ENCODE measurements at places on chromosomes 11 and 22. TPM values are rescaled to one million over a fixed set of nuclear protein-coding genes. Genes with fewer than 3 reads are reported as not detected.
A peak's percentile ranks its signal among the peaks of the same experiment; 100 is the strongest.

DNA sequence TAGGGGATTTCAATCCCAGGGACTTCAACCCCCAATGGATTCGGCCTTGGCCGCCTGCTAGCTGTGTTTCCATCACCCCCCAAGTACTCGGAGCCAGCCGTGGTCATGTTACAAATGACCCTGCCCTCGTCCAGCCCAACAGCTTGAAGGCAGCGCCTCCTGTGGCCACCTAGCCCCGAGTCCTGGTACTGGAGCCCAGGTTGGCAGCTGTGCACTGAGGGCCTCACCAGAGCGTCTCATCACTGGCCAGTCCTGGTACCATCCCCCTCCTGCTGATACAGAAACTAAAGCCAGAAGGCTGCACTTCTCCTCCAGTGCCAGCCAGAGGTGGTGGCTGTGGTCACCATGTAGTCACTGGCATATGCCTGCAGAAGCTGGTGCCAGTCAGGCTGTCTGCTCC is 44.9 kb upstream of the FADD start:
- H3K4me3 ChIP-seq, result no peak overlapping the region
- H3K4me1 ChIP-seq, result no peaks in the 10 kb centered on the region
- H3K27ac ChIP-seq, result no peak overlapping the region
- no peaks in the 10 kb centered on the region for H3K27me3 ChIP-seq
- DNase-seq, result no peak

- H3K4me1 ChIP-seq, result no peaks in the 10 kb centered on the region
- H3K36me3 ChIP-seq, result no peaks in the 10 kb centered on the region
- no peak overlapping the region for H3K4me3 ChIP-seq
- DNase-seq, result no peak
- H3K27me3 ChIP-seq, result no peaks in the 10 kb centered on the region
These were observed 68.5 kb upstream of the NARS2 start for GRCh38 chr11:78642979-78643675.

- H3K4me3 ChIP-seq, result no peak overlapping the region
- H3K27me3 ChIP-seq, result no peaks in the 10 kb centered on the region
- H3K4me1 ChIP-seq, result no peaks in the 10 kb centered on the region
- H3K36me3 ChIP-seq, result no peaks in the 10 kb centered on the region
- no peak overlapping the region for H3K27ac ChIP-seq
- DNase-seq, result no peak
These were observed 76.6 kb downstream of the ABTB2 start for GRCh38 chr11:34280945-34281872.

DNA sequence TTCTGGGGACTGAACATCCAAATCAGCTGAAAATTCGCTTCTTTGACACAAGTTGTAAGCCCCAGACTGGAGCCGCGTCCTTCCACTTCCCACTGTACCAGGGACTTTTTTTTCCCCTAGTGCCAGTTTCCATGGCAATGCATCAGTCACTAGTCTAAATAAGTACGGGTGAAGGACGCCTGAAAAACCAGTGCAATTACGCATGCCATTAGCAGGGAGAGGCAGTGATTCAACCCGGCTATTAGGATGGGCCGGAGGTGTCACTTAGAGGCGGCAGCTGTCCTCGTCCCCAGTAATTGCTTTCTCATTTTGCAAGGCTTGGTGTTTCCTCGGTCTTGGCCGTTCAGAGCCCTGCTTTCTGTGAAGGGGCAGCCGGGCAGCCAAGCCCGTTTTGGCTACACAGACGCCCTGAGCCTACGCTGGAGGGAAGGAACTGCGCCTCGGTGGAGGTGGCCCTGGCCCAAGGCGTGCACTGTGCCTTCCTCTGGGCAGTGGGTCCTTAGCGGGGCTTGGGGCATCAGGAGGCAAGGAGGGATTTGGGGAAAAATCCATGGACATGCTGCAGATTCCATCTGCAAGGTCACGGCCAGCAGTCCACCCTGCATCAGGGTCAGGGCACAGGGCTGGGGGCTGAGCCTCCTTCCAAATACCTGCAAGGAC is 319.7 kb downstream of the CTTN start:
- no peaks in the 10 kb centered on the region for H3K36me3 ChIP-seq
- H3K27me3 ChIP-seq, result no peaks in the 10 kb centered on the region
- no peak overlapping the region for H3K4me3 ChIP-seq
- H3K27ac ChIP-seq, result no peak overlapping the region
- no peak for DNase-seq

GRCh38 chr11:12800871-12801270 is 126.7 kb downstream of the TEAD1 start:
- H3K4me3 ChIP-seq, result no peak overlapping the region
- H3K4me1 ChIP-seq, result peaks cover 28% of the 10 kb centered on the region
- no peaks in the 10 kb centered on the region for H3K36me3 ChIP-seq
- no peaks in the 10 kb centered on the region for H3K27me3 ChIP-seq
- peak overlapping the region; percentile 13 for H3K27ac ChIP-seq

DNA sequence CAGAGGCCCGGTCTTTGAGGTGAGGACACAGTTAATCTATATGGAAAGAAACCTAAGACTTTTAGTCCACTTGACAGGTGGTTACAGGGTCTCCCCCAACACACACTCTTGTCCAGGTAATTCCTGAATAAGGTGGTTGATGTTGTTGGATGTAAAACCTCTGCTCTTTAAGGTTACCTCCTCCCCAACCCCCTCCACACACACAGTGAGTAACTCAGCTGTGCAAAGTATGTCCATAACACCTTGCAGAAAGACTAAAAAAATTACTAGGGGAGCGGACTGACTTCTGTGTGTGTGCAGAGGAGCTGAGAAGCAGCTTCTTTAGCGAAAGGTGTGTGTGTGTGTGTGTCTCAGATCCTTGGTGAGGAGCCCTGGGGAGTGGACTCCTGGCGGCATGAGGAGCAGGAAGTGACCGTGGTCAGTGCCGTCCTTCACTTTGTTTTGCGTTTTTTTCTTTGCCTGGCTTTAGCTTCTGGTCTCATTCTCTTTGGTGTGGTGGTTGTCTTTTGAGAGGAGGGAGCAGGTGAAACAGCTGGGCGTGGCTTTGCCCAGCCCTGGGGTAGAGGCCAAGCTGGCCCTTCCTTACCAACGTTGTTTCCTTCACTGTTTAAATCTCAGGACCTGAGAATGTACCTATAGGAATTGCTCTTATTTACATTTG is 1.7 kb downstream of the ZBED4 start:
- H3K4me1 ChIP-seq, result peaks cover 17% of the 10 kb centered on the region
- peak overlapping the region; percentile 78 for H3K27ac ChIP-seq
- H3K27me3 ChIP-seq, result peaks cover 1% of the 10 kb centered on the region
- H3K36me3 ChIP-seq, result no peaks in the 10 kb centered on the region

GRCh38 chr22:50260801-50261614 is 475 bp downstream of the MAPK12 start:
- peak overlapping the region; percentile 17 for H3K27ac ChIP-seq
- peaks cover 12% of the 10 kb centered on the region for H3K4me1 ChIP-seq
- peaks cover 15% of the 10 kb centered on the region for H3K27me3 ChIP-seq
- no peaks in the 10 kb centered on the region for H3K36me3 ChIP-seq

DNA sequence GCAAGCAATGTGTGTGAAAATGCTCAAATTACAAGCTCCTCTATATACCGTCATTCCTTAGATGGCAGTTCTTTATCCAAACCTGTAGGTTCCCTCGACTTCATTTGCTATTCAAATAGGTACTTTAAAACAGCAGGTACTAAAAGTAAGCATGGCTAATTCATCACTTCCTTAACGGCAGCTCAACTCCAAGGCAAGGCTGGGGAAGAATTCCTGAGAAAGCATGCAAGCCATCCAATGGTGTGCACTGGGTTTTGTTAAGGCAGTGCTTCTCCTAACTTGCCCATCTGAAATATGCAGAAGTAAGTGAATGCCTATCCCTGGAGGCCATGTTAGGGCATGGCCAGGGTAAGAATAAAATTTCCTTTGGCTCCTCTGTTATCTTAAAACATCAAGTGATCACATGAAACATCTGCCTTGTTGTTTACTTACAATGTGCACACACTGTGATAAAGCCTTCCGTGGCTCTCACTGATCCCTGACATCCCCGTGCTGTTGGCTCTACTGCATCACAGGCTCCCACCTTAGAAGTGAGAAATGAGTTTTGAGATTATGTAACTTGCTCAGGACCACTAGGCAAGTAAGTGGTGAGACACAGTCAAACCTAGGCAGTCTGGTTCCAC is 52.1 kb downstream of the SMCO4 start:
- H3K27ac ChIP-seq, result no peak overlapping the region
- H3K27me3 ChIP-seq, result no peaks in the 10 kb centered on the region
- H3K36me3 ChIP-seq, result no peaks in the 10 kb centered on the region
- H3K4me3 ChIP-seq, result no peak overlapping the region
- H3K4me1 ChIP-seq, result no peaks in the 10 kb centered on the region

DNA sequence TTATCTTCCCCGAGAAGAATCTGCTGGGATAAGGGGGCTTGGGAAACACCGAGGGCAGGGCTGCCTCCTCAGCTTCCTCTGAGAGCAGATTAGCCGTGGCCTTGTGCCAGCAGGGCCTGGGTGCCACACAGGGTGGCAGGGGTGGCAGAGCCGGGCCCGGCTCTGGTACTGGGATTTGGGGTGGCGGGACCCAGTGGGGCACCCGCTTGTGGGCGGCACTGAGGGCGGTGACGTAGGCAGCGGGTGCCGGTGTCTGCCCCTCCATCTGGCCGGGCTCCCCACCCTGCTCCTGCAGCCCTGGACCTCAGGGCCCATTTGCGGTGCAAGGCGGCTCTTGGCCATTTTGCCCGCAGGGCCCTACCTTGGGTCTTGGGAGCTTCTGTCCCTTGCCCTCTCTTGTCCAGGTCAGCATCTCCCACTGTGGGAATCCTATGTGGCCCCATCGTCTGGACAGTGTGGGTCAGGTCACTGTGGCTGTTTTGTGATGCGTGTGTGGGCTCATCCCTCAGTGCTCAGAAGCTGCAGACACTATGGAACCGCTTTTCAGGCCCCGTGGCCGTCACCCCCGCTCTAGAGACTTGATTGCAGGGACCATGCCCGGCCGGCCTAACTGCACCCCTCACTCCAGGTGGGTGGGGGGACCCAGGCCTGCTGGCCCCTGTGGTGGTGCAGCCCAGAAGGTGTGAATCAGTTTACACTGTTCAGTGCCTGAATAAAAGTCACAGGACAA is 29.7 kb upstream of the KRTAP5-6 start:
- H3K27me3 ChIP-seq, result peaks cover 17% of the 10 kb centered on the region
- no peak for DNase-seq
- no peaks in the 10 kb centered on the region for H3K4me1 ChIP-seq
- no peak overlapping the region for H3K4me3 ChIP-seq
- no peak overlapping the region for H3K27ac ChIP-seq

GRCh38 chr22:37345863-37346504 is 63.7 kb downstream of the CYTH4 start:
- H3K27me3 ChIP-seq, result no peaks in the 10 kb centered on the region
- no peak for DNase-seq
- no peak overlapping the region for H3K4me3 ChIP-seq

DNA sequence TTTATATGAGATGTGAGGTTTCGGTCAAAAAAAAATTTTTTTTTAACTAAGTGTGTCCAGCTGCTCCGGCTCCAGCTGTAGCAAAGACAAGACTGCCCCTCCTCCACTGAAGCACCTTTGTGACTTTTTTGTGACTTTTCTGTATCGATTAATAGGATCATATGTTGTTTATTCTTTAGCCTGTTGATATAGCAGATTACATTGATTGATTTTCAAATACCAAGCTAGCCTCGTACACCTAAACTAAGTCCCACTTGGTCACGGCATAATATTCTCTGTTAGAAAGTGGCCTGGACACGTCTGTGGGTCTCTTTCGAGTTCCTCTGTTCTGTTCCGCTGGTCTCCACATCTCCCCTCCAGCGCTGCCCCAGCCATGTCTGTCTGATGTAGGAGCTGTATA is 126.8 kb downstream of the IGLL1 start:
- H3K4me1 ChIP-seq, result no peaks in the 10 kb centered on the region
- peaks cover 6% of the 10 kb centered on the region for H3K27me3 ChIP-seq
- no peak for DNase-seq
- H3K27ac ChIP-seq, result no peak overlapping the region
- no peak overlapping the region for H3K4me3 ChIP-seq

GRCh38 chr11:9962722-9963121 is 298.8 kb downstream of the SWAP70 start:
- no peaks in the 10 kb centered on the region for H3K27me3 ChIP-seq
- H3K36me3 ChIP-seq, result peaks cover 19% of the 10 kb centered on the region
- no peak overlapping the region for H3K27ac ChIP-seq
- no peak overlapping the region for H3K4me3 ChIP-seq
- no peaks in the 10 kb centered on the region for H3K4me1 ChIP-seq

DNA sequence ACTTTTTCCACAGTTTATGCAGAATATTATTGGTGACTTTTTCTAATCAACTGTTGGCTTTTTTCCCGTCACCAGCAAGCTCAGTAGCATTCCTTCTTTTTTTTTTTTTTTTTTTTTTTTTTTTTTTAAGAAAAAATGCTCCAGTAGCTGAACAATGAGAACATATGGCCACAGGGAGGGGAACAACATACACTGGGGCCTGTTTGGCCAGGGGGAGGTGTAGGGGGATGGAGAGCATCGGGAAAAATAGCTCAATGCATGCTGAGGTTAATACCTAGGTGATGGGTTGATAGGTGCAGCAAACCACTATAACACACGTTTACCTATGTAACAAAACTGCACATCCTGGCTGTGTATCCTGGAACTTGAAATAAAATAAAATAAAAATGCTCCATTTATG is 82.5 kb downstream of the ARHGAP42 start:
- H3K4me1 ChIP-seq, result no peaks in the 10 kb centered on the region
- no peak for DNase-seq
- no peaks in the 10 kb centered on the region for H3K27me3 ChIP-seq
- H3K36me3 ChIP-seq, result no peaks in the 10 kb centered on the region
- no peak overlapping the region for H3K27ac ChIP-seq

DNA sequence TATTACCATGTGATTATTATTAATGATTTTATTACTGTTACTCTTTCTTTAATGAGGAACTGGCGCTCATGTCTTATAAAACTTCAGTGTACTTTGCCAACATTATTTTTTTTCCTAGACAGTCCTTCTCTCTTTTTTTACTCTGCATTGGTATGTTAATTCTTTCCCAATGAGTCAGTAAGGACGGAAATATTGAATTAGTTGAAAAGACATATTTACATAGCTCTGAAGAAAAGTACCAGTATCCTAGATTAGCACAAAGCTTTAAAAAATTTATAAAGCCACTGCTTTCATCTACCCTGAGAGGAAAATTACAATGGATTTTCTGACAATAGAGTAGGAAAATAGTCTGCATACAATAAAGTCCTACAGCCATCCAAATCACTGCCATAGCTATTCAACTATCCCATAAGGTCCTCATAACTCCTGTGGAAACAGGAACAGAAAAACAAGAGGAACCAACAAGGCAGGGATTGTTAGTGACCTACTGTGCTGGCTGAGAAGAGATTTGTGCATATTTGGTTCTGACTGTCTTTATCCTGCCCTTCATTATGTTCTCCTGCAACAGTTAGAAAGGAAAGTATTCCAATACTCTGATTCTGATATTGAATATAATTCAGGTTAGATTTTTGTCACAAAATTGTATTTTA is 314.4 kb downstream of the AASDHPPT start:
- no peak overlapping the region for H3K4me3 ChIP-seq
- DNase-seq, result no peak
- no peaks in the 10 kb centered on the region for H3K27me3 ChIP-seq
- no peaks in the 10 kb centered on the region for H3K4me1 ChIP-seq

The PSMC3 gene
- total RNA-seq, result 79.4 TPM

The C11orf97 gene
- not detected for total RNA-seq

The MUC6 gene
- not detected for total RNA-seq

The OR6Q1 gene
- total RNA-seq, result not detected
